ENCODE measurements at places on chromosomes 12 and 14.

GRCh38 chr14:22469538-22470303 is 119.3 kb downstream of the DAD1 start:
- DNase-seq, result no peak

DNA sequence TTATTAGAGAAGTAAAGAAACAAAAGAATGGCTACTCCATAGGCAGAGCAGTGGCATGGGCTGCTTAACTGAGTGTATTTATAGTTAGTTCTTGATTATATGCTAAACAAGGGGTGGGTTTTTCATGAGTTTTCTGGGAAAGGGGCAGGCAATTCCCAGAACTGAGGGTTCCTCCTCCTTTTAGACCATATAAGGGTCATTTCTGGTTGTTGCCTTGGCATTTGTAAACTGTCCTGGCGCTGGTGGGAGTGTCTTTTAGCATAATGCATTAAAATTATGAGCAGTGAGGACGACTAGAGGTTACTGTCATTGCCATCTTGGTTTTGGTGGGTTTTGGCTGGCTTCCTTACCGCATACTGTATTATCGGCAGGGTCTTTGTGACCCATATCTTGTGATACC is 40.1 kb downstream of the CCDC60 start:
- DNase-seq, result no peak

- DNase-seq, result no peak
Measured at GRCh38 chr14:83289390-83289789, 1755.7 kb upstream of the SEL1L start.

GRCh38 chr12:113087193-113087592 is 30.7 kb downstream of the DTX1 start:
- no peak for DNase-seq

DNA sequence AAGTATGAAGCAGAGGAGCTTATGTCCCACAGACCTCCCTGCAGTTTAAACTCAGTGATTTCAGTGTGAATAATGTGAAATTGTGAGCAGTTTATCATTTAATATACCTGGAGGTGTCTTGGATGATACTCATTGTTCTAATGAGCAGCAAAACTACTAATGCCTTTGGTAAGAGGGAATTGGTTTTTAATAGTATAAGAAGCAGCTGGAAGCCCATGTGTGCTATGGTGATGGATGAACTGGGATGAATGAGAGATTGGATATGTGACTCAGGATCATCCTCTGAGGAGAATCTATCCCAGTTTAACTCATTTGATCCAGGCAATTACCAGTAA is 7.1 kb upstream of the CCDC184 start:
- DNase-seq, result no peak

DNA sequence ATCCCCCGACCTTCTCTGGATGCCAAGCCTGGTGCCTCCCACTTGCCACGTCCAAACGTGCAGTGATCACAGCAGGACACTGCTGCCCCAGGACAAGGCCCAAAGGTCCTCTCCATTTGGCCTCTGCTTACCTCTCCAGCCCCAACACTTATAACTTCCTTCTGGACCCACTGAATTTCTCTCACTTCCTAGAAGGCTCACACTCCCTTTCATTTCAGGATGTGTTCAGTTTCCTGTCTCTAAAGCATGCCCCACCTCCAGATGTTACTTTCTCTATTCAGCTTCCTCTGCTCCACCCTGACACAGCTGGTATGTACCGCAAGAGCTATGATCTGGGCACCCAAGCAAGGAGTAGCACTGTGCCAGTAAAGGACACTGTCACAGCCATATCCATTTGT is 33.0 kb downstream of the CDKL1 start:
- DNase-seq, result no peak

- DNase-seq, result no peak
Measured at GRCh38 chr12:83664650-83665049, 977.9 kb downstream of the TMTC2 start.

DNA sequence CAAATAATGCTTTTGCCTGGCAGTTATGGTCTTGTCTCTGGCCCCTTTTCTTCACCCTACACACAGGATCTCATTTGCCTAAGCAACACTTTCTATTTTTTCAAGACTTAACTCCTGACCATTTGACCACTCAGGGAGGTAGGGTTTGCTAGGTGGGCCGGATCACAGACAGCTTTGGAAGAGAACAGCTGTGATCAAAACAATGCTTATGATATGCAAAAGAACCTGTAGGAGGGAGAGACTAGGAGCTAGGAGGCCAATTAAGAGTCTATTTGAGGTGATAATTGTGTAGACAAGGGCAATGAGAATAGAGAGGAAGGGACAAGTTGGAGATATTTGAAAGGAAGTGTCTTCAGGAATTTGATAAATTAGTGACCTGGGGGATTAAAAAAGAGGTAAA is 12.3 kb upstream of the DACT1 start:
- no peak for DNase-seq
